NCI-H1048 (cell line): ENCODE measurements at places on chromosomes 13 and 19.
A peak's percentile ranks its signal among the peaks of the same experiment; 100 is the strongest.

- no peak for DNase-seq
These were observed 5.8 kb upstream of the TLE2 start for GRCh38 chr19:3034656-3035541.

GRCh38 chr19:16327501-16327900 is 2.9 kb downstream of the KLF2 start:
- DNase-seq = no peak

DNA sequence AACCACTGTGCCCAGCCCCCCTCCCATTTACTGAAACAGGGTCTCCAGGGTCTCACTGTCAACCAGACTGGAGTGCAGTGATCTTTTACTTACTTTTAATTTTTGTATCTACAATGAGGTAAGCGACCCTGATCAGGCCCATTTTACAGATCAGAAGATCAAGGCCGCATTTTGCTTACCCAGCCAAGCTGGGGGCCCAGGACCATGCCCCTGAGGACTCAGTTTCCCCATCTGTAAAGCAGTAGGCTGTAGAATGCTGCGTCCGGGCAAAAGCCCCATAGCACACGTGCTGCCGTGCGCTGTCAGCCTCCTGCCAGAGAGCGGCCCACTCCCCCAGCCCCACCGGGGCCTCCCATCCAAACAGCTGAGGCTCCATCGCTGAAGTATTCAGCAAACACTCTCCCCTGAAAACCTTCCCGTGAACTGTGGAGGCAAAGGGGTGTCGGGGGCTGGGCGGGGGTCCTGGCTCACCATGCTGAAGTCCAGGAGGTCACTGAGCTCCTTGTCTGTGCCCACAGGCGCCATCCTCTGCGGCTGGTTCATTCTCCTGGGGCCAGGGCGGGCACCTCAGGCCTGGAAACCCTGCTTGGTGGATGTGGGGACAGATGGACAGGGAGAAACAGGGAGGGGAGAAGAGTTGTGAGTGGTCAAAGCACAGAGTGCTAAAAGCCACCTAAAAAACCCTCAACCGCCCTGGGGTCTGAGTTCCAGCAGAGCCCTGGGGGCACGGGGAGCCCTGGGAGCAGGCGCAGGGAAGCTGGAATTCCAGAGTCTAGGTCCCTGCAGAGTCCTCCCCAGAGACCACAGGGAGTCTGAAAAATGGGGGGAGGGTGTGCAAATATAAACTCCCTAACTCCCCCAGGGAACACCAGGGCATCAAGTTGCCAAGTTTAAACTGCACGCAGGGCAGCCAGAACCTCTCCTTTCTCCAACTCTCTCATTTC is 2.4 kb downstream of the TCF3 start:
- DNase-seq = no peak

- DNase-seq = no peak
These were observed 144.1 kb upstream of the SERP2 start for GRCh38 chr13:44229371-44230030.

- DNase-seq = no peak
These were observed 38.7 kb upstream of the FLT1 start for GRCh38 chr13:28533441-28534166.

DNA sequence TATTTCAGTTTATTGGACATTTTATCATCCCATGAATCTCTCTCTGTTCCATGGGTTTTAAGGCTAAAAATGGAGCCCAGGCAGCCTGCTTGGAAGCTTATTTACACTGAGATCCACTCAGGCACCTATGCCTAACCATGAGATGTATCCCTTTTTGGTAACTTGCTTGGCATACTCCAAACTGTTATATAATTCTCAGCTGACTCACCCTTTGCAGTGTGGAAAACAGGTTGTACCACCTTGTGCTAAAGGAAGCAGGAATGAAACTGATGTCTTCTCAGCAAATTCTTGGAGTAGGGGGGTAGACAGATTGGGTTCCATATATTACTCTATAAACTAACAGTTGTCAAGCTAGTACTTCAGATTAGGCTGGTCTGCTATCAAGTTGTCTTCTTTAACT is 483.6 kb downstream of the KLF5 start:
- DNase-seq = no peak

DNA sequence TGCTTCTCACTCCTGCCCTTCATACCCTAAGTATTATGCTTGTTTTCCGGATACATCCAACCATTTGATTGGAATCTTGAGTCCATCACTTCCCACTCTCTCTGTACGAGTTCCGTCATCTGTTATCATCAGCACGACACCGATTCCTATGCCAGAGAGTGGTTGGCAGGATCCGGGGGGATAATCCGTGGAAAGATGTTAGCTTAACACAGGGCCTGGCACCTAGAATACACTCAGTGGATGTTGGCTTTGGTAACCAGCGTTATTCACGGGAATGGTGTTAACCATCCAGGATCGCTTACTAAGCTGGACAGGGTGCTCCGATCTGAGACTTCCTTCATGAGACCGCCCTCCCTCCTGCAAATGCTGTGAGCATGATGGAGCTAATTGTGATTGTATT is 12.4 kb downstream of the VSTM2B start:
- DNase-seq = no peak

- DNase-seq = no peak
These were observed 87.0 kb upstream of the HTR2A start for GRCh38 chr13:46983881-46984280.

DNA sequence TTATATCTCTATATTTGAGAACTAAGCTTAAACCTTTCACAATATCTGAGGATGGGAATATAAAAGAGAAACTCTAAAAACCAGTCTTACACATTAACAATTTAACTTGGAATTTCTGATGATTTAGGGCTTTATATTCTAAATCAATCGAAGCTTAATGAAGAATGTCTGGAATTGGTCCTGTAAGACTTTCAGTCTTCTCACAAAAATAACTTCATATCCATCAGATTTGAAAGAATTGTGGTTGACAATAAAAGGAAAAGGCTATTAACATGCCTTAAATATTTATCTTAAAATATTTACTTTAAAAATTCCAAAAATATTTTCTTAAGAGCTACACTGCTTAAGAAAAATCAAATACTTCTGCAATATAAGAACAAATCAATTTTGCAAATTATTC is 27.3 kb downstream of the MYCBP2 start:
- DNase-seq = no peak

DNA sequence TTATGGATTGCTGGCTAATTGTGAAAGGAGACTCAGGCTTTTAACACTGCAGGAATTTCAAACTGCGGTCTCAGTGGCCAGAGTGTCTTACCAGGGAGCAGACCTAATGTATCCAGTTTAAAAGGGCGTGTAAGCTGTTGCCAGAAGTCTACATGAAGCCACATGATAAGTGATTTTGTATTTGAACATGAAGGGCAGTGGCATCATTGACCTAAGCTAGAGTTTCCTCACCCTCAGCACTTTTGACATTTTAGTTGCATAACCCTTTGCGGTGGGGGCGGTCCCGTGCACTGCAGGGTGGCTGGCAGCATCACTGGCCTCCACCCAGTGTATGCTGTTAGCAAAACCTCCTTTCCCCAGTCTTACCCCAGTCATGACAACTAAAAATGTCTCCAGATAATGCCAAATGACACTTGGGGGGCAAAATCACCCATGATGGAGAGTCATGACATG is 23.7 kb upstream of the GPR18 start:
- DNase-seq = no peak

- DNase-seq = no peak
These were observed 21.2 kb downstream of the CCNA1 start for GRCh38 chr13:36453516-36453915.

- DNase-seq = no peak
These were observed 83.9 kb upstream of the OLFM4 start for GRCh38 chr13:52944697-52945096.

DNA sequence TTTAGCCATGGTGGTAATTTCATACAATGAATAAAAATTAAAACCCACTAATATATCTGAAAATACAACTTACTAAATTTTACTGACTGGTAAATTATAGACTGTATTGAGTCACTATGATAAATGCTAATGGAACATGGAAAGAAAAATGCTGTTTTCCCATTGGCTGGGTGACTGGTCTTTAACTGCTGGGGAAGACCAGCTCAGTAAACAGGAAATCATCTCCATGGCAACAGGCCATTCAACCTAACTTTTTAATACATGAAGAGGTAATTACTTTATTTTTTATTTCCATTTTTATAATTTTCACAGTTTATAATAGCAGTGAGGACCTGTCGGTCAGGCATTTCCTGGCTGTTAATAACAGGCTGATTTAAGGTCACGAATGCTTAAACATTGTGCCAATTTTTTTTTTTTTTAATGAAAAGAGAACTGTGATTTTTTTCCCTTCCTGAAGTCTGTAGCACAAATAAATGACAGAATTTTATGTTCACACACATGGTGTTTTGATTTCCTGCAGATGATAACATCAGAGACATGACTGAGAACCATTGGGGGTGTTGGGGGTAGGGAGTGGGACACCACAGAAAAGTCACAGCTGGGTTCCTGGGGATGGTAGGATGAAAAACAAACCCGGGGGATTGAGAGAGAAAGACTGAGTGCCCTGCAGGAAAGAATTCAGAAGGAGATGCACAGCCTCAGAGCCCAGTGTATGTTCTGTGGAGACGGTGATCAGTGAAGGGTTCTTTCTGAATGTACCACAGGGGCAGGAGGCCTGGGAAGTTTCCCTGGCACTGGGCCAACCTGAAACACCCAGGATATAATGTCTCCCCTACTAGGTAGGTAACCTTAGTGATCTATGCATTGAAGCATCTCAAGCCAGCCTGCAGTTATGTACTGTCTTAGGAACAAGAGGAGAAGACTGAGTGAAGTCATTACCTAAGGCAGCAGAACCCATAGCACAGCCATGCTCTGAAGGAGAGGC is 297.1 kb downstream of the COG6 start:
- no peak for DNase-seq

GRCh38 chr13:25400925-25401324 is 29.2 kb downstream of the ATP8A2 start:
- DNase-seq = no peak

DNA sequence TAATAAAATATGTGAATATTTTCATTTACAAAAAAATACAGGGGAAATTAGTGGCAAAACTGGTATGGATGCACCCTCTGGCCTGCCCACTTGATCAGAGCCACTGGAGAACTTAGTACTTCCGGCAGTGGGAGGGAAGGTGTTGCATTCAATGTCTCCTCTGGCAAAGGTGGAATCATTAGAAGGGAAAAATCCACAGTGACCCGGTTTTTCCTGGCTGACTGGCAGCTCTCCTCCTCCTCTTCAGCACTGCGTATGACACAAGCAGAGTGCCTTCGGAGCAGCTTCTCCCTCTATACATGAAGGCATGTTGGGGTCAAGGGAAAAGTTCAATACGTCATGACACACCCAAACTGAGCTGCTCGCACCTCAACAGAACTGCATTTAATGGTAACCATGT is 102.0 kb upstream of the SLC15A1 start:
- no peak for DNase-seq

DNA sequence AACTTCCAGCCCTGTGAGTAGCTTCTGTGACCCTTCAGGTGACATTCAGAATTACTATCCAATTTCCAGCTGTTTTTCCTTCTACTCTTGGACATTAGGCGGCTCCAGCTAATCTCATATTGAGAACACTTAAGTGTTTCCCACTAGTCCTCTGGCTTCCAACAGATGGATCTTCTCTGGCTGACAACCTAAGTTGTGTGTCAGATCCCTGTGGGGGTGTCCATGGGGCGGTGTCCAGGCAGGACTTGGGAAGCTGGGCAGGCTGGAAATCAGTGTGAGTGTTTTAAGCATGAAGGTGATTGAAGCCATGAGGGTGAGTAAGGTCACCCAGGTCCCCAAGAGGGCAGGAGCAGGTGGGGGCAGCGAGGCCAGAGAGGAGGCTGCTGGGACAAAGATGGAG is 10.1 kb downstream of the CNOT3 start:
- DNase-seq = no peak

- no peak for DNase-seq
These were observed 52.7 kb downstream of the TSC22D1 start for GRCh38 chr13:44523146-44524015.

DNA sequence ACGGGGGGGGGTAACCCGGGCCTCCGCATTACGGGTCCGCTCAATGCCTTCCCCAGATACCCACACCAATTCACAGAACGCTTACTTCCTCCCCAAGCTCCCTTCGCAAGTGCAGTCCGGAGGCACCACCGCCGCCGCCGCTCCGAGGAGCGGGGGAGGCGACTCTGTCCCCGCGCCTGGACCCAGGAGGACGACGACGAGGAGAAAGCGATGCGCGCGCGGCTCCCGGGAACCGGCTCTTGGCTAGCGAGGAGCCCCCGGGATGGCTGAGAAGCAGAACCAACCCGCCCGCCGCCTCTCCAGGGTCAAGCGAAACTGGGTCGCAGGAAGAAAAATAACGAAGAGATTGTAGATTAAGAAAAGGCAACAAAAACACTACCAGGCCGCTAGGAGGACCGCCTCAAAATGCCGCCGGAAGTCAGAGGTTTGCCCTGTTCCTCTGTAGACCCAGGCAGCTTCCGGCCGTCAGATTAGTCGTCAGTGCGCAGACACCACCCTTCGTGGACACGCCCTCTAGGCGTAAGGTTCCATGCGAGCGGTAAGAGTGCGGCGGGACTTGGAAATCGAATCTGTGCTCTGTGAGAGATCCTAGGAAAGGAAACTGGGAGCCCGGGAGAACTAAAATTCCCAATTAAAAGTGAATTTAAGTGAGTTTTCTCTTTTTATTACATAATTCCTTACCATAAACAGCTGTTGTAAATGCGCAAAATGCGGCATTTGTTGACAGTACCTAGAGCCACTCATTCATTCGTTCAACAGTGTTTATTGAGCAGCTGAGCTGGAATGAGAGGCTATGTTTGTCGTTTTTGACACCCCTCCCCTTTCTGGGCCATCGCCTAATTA is at the start of gene ZC3H13:
Gene ZC3H13, minus strand, starts transcription at position 428 of the 843 bp plus-strand sequence. CDS start 7,239 bp downstream, outside the sequence.
- peak; percentile 30 for DNase-seq

- DNase-seq = no peak
These were observed 4.6 kb downstream of the RBM26 start for GRCh38 chr13:79401259-79402070.

GRCh38 chr13:105441051-105441750 is 1094.3 kb downstream of the EFNB2 start:
- DNase-seq = no peak

GRCh38 chr19:23440791-23441190 is 45.5 kb upstream of the ZNF91 start:
- no peak for DNase-seq

- DNase-seq = no peak
These were observed 186.3 kb downstream of the IRS2 start for GRCh38 chr13:109599901-109600657.

DNA sequence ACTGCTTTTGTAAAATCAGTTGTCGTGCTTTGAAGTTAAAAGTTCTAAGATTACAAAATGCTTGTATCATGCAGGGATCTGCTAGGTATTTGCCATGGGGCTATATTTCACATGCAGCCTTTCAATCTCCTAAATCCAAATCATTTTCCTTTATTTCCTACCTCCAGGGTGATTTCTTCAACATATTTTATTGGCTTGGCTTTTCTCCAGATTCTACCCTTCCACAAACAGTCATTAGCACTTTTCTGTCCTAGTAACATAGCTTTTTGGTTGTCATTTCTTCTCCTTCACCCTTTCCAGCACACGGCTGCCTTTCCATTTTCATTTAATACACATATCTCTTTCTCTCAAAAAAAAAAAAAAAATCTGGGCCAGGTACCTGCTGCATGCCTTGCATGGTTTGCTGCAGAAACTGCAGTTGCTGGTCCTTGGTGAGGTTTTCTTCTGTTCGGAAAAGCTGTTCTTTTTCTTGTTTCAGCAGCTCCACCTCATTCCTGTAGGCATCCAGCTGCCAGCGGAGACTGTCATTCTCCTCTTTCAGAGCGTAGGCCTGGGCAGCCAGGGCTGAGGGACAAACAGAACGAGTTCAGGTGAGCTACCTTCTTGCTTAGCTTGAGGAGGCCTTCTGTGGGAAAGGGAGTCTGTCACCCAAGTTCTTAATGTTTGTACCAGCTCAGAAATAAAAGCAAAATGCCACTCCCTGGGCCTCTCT is 274.7 kb downstream of the DNAJC15 start:
- no peak for DNase-seq
